ENCODE measurements at places on chromosomes 6 and 20. TPM values are rescaled to one million over a fixed set of nuclear protein-coding genes. Genes with fewer than 3 reads are reported as not detected.

The DST gene
- total RNA-seq: 69.5 TPM

The LHFPL5 gene
- not detected for total RNA-seq

The ANGPT4 gene
- total RNA-seq: 1.3 TPM

The ZC2HC1B gene
- total RNA-seq: not detected

The MACROD2 gene
- total RNA-seq: 1.2 TPM

The MPC1 gene
- total RNA-seq: 46.1 TPM

The NKX2-4 gene
- 1.1 TPM for total RNA-seq
